ENCODE measurements at places on chromosomes 2 and 18.

DNA sequence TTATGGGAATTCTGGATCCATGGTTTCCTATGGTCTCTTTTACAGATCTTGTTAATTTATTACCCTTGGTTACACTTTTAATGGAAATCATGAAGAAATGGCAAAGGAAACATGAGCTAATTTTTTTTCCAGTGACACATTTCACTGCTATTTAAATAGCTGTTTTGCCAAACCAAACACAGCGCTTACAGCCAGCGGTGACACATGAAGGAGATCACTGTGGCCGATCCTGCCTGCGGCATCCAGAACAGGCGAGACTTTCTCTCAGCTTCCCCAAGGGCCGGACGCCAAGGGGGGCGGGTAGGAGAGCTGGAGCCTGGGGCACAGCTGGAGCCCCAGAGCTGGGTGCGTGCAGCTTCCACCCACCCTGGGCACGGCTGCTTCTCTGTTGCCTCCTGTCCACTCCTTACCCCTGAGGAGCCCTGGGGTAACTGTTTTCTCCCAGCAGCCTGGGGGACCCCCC, 81.4 kb upstream of the PKDCC start:
- DNase-seq, result no peak

DNA sequence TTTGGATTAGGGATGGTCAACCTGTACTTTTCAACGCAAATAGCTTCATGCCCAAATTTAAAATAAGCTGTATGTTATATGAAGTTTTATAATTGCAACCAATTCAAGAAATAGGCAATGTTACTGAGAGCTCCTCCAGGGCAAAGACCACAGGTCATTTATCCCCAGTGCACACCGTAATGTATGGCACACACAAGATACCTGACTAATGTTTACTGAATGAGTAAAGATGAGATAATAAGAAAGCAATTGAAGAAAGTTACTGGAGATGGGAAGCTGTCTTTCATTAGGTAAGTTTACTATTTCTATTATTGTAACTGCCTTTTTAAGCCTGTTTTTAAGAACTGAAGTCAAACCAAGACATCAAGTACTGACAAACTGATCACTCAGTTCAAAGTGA, 184.5 kb upstream of the VRK2 start:
- no peak for DNase-seq

GRCh38 chr18:24033641-24034412, 19.3 kb downstream of the TTC39C start:
- DNase-seq, result no peak

DNA sequence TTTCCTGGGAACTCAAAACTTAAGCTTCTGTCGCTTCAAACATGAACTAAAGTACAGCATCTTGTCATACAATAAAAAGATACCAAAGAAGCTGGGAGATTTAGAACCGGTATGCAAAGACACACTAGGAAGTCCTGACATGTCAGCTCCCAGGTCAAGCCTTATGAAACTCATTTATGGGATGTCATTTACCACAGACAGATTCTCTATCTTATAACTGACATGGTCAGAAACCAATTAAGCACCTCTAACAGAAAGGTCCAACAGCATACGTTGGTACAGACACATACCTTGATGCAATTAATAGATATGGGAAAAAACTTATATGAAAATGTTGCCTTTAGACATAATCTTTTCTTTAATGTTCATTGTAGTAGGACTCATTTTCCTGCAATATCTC, 169.0 kb downstream of the SRBD1 start:
- no peak for DNase-seq

DNA sequence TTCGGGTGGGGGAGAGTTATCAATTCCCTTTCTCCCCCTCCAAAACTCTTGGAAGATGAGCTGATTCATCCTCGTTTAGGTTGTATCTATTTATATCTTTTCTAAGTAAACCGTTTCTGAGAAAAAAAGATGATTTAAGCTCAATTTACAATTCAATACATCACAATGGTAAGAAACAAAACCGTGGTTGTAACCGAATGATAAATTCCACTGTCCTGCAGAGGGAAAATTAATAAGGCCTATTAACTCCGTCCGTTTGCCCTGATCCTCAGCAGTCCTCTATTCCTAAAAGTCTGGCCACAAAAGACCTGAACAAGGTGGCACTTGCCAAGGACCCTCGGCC, 286.2 kb downstream of the TCF4 start:
- DNase-seq, result no peak

- no peak for DNase-seq
These were observed 117.2 kb downstream of the SLC4A3 start for GRCh38 chr2:219744600-219744999.

- no peak for DNase-seq
These were observed 38.1 kb upstream of the SLC38A11 start for GRCh38 chr2:164993287-164994016.

- DNase-seq, result no peak
These were observed 40.7 kb downstream of the VIT start for GRCh38 chr2:36737131-36737750.

DNA sequence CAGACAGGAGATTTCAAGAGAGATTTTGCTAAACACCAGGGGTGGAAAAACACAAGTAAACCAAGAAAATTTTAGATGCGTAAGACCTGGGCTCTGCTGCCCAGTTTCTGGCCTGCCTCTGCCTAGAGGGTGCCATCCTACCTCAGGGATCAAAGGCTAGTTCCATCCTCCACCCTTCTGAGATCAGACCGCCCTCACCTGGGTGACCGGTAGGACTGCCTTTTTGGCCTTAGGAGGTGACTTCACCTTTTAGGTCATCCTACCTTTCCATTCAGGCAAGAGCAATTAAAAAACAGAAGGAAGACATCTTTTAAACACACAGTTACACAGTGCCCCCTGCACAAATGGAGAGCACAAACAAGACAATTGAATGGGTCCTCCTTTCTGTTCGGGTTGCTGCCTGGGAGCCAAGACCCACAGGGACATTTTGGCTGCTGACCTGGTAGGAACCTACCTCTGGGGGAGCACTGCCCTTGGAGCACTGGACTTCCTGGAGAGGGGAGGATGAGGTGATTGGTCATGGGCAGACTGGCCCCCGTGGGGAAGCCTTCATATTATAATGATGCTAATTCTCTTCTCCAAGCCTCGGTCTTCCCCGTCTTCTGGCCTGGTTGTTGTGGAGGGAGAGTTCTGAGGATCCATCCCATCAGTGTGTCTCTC, 3.1 kb downstream of the PSD4 start:
- DNase-seq, result no peak

DNA sequence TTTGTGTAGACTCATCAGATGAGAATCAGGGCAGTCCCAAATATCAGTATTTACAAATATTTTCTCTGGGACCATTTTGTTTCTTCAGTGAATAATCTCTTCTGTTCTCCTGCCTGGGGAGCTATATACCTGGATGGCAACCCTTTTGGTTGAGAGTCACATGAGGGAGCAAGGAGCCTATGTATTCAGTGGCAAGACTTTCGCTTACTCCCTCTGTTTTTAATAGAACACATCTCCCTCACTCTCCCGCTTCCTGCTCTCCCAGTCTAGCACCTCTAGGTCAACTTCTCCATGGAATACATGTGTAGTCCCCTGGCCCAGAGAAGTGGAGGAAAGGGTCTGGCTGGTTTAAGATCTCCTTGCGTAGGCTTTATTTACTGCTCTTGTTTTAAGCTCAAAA, 600.3 kb downstream of the CCDC85A start:
- DNase-seq, result no peak

GRCh38 chr2:228949831-228950230, 321.3 kb downstream of the PID1 start:
- no peak for DNase-seq

DNA sequence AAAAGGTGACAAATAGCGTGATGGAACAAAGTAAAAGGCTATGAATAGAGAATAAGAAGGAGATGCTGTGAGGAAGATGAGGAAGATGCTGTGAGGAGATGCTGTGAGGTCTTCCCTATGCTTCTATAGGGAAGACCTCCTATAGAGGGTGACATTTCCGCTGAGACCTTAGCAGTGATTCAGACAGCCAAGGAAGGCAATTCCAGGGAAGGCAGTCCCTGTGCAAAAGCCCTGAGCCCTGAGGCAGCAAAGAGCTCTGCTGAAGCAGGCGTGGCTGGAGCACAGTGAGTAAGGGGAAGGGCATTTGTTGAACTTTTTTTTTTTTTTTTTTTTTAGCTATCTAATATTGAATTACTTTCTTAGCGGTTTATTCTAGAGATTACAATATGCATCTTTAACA, 142.7 kb upstream of the FOSL2 start:
- no peak for DNase-seq

DNA sequence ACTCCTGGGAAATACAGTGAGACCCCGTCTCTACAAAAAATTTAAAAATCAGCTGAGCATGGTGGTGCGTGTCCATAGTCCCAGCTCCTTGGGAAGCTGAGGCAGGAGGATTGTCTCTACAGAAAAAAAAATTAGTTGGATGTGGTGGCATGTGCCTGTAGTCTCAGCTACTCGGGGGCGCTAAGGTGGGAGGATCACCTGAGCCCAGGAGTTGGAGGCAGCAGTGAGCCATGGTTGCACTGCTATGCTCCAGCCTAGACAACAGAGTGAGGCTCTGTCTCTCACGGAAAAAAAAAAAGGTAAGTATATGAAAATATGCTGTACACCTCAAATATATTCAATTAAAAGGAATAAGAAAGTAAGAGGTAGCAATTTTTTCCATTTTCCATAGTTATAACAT, 92.5 kb upstream of the TGIF1 start:
- no peak for DNase-seq

GRCh38 chr18:79458131-79458838, 62.6 kb downstream of the NFATC1 start:
- no peak for DNase-seq

GRCh38 chr2:26235089-26235488, 9.3 kb downstream of the HADHA start:
- no peak for DNase-seq

DNA sequence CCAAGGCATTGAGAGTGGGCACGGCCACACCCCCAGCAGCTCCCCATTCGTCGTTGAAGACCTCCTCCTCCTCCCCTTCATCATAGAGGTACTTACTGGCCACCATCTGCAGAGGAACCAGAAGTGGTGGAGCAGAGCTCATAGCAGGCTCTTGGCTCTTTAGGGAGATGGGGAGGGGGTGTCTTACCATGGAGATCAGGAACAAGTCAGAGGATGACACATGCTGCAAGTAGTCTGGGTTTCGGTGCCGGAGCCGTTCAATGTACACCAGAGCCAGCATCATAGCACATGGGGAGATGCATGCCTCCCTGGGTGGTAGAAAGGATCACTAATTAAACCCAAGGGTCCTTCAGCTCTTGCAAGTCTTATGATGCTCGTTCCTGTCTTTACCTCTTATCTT, 1.9 kb downstream of the CNPPD1 start:
- no peak for DNase-seq

- DNase-seq, result no peak
These were observed 1.1 kb downstream of the SLC4A1AP start for GRCh38 chr2:27664622-27665363.

DNA sequence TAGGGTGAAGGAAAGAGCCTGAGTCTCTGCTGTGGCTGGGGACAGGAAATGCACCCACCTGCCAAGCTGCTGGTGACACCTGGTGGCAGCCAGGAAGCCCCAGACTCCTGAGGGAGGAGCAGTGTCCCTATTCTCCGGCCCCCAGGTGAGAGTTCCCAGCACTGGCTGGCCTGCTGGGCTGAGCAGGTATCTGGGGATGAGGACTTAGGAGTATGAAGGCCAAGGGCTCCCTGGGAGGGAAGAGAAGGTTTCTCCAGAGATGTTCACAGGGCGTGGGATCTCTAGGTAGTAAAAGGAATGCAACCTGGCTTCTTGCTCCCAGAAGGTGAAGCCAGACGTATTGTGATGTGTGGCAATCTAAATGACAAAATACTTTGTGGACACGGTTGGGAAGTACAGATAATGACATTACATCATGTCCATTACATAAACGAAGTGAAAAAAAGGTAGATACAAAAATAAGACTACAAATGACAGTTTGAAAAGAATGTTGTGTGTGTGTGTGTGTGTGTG, 75.8 kb upstream of the SLC1A4 start:
- peak; percentile 21 for DNase-seq

DNA sequence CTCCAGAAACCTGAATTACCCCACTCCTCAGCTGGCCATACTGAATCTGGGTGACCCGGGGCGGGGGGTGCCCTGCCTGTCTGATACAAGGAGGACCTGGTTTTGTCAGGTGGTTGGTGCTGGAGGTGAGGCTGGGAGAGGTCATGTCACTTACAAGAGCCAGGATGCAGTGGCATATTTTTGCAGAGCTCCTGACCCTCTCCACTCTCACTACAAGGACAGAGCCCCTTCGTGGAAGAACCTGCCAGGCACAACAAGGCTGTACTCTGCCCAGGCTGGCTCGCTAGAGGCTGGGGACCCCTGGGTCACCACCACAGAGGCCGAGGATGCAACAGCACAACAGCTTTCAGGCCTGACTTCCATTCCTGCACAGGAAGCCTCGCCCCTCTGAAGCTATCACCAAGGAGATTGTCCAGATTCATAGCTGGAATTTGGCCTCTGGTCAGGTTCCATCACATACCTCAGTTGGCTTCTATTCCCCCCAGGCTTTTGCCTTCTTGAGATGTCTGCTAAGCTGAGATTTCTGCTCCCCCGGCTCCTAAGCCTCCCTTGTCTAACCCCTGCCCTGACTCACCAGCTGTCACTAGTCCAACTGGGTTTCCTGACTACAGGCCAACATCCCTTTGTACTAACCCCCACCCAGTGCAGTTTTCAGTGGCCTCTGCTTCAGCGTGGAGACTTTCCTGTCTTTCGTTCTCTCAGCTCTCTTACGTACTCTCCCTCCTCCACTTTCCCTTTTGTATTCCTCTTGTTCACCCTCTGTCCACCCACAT, 132.5 kb upstream of the EPAS1 start:
- no peak for DNase-seq

DNA sequence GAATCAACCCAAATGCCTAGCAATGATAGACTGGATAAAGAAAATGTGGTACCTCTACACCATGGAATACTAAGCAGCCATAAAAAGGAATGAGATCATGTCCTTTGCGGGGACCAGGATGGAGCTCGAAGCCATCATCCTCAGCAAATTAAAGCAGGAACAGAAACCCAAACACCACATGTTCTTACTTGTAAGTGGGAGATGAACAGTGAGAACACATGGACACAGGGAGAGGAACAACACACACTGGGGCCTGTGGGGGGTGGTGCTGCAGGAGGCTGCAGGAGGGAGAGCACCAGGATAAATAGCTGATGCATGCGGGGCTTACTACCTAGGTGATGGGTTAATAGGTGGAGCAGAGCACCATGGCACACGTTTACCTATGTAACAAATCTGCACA, 8.4 kb upstream of the PID1 start:
- no peak for DNase-seq

DNA sequence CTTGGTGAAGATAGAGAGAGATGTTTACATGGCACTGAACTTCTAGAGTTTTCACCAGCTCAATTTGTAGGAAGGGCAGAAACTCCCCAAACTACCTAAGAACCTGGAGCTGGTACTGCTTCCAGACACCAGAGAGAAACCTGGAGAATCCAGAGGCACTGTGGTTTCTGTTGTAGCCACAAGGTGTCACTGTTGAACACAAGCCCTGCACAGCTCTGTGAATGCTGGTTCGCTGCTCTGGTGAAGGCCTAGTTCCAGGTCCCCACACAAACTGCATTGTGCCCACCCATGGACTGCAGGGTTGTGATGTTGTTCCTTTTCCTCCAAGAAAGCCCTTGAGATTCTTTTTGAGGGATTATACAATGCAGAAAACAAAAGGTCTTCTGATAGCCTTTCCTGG, 150.5 kb upstream of the HS6ST1 start:
- DNase-seq, result no peak
